ENCODE measurements at places on chromosomes 13 and 19.

GRCh38 chr19:46014941-46015686, 7.7 kb downstream of the PGLYRP1 start:
- peak; percentile 94 for DNase-seq

GRCh38 chr13:80173224-80173623, 167.7 kb downstream of the SPRY2 start:
- DNase-seq, result no peak

DNA sequence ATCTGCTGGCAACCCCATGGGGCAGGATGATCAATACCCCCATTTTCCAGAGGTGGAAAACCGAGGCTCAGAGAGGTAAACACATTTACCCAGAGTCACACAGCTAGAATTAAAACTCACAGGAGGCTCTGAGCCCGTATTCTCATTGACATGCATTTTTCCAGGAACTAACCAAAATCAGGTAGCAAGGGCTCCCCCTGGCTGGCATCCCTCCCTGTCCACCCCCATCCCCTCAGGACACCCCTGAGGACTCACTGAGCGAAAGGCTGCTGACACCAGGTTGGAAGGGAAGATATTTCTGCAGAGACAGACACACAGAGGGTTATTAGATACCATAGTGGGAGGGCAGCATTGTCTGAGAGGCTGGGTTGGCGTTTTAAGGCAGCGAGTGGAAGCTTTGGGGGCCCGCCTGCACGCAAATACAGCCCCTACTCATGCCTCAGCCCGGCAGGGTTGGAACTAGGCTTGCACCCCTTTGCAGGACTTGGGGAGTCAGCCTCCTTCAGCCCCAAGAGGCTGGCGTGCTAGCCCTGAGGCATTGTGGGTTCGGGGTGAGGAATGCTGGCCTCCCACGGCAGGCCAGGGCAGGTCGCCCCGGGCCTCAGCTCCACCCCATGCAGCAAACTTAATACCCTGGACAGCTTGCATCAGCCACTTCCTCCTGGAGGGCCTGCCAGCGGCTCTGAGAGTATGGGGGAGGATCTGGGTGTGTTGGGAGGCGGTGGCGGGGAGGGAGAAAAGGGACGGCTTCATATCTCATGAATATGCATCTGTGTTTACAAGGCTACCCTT, 3.9 kb downstream of the SLC1A5 start:
- DNase-seq, result peak; percentile 88

DNA sequence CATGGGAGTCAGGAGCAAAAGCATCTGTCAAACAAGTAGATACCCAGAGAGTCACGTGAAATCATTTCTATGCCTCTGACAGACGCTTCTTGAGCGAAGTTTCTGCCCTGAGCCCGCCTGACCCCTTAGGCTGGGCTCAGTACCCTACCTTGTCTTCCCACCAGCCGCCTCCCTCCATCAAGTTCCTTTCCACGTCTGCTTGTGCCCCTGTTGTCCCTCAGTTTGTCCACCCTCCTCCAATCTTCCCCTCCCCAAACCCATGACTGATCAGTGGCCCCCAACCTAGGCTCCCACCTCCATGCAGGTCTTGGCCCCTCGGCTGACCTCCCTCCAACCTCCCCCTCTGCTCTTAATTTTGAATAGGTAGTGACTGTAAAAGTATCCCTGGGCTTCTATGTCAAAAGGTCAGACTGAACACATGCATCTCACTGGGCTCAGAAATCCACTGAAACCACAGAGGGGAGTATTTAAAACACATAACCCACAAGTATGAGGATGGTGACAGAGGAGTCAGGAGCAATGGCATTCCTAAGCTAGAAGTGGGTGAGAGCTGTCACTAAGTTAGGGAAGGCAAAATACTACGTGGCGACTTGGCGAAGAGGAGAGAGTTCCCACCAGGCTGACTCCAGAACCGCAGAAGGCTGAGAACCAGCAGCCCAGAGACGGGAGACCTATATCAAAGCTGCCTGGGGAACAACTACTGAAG, 1.7 kb upstream of the ZNF446 start:
- DNase-seq, result no peak

DNA sequence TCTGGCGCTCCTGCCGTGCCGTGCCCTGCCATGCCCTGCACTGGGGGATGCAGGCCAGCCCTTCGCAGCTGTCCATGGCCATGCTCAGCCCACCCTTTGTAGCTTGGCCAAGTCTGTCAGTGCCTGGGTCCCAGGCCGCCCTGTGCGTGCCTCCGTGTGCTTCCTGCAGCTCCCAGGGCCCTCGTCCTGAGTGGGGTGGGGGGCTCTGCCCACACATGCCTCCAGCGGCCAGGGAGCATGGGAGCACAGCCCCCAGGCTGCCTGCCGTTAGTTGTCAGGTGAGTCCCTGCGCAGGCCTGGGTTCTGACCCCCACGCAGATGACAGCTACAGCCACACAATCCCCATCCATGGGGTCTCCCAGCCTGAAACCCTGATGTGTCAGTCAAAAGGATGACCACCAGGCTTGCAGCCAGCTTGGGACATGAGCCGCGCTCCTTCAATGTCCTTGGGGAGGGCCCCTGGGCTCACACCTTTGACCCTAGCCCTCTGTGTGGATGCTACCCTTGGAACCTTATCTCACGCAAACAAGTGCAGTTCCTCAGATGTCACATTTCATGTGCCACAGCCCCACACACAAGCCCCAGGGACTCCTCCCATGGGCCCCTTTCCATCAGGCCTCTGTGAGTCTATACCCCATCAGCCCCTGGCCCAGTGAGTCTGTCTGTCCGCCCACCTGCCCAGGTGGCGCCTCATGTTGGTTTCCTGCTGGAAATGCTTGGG, 24.5 kb downstream of the TMED1 start:
- DNase-seq, result no peak
